ENCODE measurements at places on chromosomes 1 and 21.

- no peak for DNase-seq
These were observed 25.8 kb upstream of the RCC2 start for GRCh38 chr1:17465228-17465627.

- peak; percentile 16 for DNase-seq
These were observed 971 bp upstream of the GNG4 start for GRCh38 chr1:235650341-235651169.

GRCh38 chr1:67434491-67434890 lies 4.3 kb upstream of the SERBP1 start:
- no peak for DNase-seq

GRCh38 chr21:28543975-28544374 lies 448.7 kb downstream of the LTN1 start:
- DNase-seq = no peak

GRCh38 chr1:49229555-49229954 lies 452.9 kb upstream of the BEND5 start:
- no peak for DNase-seq

DNA sequence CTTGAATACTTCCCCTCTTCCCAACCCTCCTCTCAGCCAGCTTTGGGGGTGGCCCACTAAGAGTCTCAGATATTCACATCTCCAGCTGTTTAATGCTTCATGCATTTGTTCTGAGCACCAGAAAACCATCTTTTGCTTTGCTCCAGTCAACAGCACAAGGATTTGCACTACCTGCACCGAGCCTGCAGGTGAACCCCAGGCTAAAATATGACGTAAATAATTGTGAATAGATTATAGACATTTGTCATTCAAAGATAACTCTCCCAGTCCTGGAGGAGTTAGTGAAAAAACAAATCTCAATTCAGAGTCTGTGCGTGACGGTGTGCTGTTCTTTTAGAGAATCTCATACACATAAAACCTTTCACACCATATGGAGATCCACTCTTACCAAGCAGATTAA lies 7.4 kb downstream of the CD247 start:
- DNase-seq = no peak

DNA sequence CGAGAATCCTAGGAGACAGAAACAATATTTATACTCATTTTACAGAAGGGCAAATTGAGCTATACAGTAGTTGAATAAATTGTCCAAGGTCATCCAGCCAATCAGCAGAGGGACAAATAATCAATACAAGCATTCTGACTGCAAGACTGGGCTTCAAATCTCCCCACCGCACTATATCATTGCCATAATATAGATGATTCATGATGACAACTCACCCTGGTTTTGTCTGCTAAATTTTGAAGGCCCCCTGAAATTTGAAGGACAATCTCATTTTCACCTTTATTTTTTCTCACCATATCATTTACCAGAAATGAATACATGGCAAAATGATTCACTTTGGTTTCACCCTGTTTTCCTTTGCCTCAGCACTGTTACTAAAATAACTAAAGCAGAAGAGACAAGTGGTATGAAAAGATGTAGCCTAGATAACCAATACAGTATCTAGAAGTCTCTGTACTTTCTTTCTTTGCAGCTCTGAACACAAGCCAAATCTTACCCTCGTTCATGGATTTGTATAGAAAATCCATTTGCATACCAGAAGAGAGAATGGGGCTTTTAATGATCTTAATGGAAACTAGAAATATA lies 292.5 kb downstream of the TTLL7 start:
- DNase-seq = no peak

- DNase-seq = no peak
These were observed 59.5 kb downstream of the PALMD start for GRCh38 chr1:99705385-99705784.

GRCh38 chr21:14567331-14568279 lies 21.5 kb upstream of the SAMSN1 start:
- DNase-seq = no peak
